AG08396 (cell line): ENCODE measurements at places on chromosomes 7 and 10.

DNA sequence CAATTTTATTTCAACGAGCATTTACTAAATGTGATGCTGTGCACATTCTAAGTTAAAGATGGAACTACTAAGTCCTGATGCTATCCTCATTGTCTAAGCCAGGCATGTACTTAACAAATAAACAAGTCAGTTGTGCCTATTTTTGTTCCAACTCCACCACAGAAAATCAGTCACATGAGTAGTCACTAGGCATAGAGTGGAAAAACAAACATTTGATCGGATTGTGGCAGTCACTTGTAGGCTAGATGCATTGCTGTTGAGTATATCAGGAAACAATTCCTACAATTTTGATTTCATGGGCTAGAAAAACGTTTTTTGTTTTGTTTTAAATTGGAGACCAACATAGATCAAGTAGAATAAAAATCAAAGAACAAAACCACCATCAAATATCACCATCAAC is 177.6 kb upstream of the SLC25A13 start:
- no peak for DNase-seq

- peak; percentile 29 for DNase-seq
Observed at GRCh38 chr10:109866168-109866994, 56.9 kb downstream of the XPNPEP1 start.

DNA sequence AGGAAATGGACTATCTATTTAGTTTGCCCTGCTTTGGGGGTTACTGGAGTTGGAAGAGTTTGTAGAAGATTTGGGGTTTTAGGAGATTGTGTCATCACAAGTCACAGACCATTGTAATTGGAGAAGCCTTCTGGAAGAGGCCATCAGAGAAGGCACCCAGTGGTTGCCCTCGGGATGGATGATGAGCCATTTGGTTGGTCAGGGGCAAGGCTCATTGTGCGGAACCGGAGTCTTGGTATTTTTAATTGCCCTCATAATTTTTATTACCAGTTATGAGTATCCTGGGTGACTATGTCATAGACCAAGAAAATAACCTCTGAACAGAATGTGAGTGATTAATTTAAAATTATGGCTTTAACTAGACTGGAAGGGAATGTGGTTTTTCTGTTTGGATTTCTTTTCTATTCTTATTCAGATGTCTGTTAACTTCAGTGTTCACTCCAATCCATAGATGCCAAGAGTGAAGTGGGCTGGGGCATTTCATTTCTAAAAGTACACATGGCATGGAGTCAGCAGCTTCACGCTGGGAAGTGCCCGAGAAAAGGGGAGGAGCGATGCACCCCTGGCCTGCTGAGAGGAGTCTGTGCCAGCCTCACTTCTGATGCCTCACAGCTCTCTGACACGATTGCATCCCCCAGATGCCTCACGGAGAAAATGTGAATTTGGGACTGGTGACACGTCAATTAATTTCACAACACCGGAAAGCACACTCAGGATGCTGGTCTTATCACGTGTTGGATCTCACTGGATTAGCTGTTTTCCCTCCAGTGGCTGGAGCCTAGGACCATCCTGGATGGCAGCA is 225.6 kb upstream of the IGFBP3 start:
- DNase-seq = peak; percentile 35

GRCh38 chr10:23435378-23435777 is 3.5 kb upstream of the OTUD1 start:
- DNase-seq = no peak

- peak; percentile 1 for DNase-seq
Observed at GRCh38 chr7:101557421-101557820, 71.7 kb downstream of the MYL10 start.

DNA sequence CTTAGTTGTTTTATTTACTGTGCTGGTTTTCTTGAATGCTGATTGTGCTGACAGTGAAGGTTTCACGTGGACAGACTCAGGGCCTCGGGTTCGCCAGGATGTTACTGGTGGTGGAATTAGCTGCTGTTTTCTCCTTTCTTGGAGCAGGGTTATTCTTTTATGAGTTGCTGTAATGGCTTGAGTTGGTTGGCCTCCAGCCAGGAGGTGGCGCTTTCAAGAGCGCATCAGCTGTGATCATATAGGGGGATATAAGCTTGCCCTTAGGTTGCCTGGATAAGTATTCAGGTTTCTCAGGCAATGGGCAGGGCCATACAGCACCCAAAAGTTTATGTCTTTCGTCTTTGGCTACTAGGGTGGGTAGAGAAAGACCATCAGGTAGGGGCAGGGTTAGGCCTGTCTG is 741.3 kb downstream of the PHTF2 start:
- DNase-seq = no peak

- no peak for DNase-seq
Observed at GRCh38 chr10:80253266-80253962, 36.0 kb downstream of the MAT1A start.

DNA sequence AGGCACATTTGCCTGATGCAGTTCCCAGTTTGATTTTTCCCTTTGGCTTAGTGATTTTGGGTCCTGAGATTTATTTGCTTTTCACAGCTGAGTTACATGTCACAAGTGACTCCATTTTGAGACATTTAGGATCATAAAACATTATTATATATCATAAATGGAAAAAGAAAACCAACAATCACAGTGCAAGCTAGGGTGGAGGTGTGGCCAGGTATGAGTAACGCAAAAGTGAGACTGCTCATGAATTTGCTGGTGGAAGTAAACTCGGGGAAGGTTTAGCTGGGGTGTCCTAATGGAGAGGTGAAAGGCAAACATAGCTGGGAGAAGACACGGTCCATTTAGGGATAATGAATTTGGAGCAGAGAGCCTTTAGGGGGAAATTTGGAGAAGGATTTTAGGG is 21.7 kb upstream of the UCN3 start:
- no peak for DNase-seq

GRCh38 chr7:20519645-20520044 is 95.8 kb upstream of the ABCB5 start:
- no peak for DNase-seq

GRCh38 chr7:140571538-140572122 is 69.0 kb downstream of the DENND2A start:
- no peak for DNase-seq

DNA sequence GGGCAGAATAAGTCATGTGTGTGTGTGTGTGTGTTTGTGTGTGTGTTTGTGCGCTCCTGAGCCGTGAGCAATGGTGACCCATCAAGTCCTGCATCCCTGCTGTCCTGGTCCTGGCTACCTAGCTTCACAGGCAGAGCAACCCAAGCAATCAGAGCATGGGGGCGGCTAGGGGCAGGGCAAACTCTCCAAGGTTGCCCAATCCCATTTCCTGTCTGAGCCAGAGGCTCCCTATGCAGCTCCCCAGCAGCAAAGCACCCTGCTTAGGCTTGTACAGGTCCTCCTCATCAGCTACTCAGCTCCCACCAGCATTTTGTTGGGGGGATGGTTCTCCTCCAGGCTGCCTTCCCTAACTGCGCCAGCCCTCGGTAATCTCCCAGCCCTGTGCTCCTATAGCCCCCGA is 31.1 kb upstream of the CRHR2 start:
- no peak for DNase-seq

GRCh38 chr10:110643653-110644597 is at the start of gene RBM20:
TSS of gene RBM20 (plus strand) at chr10:110644336. CDS start at chr10:110644455, 119 bp downstream.
- peak; percentile 47 for DNase-seq

DNA sequence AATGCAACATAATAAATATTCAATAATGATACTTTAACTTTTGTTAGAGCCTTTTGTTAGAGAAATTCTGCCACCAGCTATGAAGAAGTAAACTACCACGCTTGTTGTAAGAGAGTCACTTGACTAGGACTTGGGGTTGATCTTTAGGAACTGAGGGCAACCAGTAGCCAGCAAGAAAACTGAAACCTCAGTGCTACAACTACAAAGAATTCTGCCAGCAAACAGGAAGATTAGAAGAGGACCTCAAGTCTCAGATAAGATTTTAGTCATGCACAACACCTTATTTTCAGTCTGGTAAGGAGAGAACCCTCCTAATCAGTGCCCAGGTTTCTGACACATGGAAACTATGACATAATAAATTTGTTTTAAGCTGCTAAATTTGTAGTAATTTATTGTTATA is 498.3 kb upstream of the STEAP1 start:
- DNase-seq = no peak

- DNase-seq = peak; percentile 34
Observed at GRCh38 chr7:121872831-121873288, at the start of gene PTPRZ1. TSS of gene PTPRZ1 (plus strand) at chr7:121873161. CDS start at chr7:121873500, 339 bp downstream.

DNA sequence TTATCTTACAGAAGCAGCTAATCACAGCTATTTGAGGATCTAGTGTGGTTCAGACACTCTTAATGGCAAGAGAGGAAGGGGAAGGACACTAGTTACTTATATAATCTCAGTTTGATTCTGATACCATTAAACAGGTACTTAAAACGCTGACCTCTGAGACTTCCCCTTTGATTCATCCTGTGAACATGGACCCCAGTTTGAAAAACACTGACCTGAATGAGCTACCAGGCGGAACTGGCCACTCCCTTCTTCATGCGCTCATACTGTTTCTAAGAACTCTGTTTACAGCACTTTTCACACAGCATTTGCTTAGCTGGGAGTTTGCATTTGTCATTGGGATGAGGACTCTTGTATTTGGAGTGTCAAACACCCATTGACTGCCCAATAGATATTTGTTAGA is 45.7 kb downstream of the BEND7 start:
- DNase-seq = no peak

DNA sequence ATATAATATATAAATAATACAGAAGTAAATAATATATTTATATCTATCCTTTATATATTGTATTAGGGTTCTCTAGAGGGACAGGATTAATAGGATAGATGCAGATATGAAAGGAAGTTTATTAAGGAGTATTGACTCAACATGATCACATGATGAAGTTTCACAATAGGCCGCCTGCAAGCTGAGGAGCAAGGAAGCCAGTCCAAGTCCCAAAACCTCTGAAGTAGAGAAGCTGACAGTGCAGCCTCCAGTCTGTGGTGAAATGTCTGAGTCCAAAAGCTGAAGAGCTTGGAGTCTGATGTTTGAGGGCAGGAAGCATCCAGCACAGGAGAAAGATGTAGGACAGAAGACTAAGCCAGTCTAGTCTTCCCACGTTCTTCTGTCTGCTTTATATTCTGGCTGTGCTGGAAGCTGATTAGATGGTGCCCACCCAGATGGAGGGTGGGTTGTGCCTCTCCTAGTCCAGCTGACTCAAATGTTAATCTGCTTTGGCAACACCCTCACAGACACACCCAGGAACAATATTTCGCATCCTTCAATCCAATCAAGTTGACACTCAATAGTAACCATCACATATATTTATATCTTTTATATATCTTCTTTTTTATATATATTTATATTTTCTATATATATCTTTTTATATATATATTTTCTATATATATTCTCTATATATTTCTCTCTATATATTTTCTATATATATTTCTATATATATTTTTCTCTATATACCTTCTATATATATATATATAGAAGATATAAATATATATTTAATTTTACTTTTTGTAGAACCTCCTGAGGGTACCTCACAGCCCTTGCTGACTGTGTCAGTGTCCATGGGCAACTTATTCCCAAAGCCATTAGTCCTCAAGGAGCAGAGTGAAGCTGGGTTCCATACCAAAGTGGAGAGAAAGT is 24.6 kb upstream of the AKR1B10 start:
- no peak for DNase-seq

DNA sequence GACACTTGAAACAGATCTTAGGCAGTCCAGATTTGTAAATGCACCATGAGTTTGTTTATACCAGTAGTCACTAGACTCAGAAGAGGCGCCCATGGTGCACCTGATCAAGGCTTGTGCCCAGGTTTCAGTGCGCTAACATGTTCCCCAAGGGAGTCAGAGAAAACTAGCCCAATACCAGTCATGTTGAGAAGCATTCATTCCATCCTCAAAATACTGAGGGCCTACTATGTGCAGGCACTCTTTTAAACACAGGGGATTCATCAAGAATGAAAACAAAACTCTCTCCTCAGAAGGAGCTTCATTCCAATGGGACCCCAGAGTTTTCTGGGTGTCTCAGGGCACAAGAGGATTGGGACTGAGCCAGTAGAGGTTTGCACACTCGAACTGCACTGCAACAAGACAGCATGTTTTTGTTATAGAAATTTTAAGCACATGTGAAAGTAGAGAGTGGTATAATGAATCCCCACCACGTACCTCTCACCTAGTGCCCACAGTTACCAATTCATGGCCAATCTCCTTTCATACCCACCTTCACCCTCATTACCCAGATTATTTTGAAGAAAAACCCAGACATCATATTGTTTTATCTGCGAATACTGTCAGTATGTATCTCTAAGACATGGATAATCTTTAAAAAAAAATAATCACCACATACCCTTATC is 55.0 kb upstream of the ARID5B start:
- no peak for DNase-seq

DNA sequence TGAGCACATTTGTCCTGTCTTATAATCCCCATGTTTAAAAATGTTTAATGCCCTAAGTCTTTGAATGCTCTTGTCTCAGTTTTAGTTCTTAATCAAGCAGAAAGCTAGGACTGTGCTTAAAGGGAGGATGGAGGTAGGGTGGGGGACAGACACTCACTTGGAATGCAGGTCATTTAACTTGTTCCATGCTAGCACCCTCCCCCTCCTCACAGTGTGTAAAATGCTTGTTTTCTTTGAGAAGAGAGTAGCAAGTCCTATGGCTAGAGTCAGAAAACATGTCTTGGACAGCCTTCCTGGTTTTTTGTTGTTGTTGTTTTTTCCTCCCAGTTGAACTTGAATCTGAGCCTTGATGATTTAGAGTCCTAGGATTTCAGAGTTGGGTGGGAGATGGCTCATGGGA is 114.2 kb downstream of the PLPP4 start:
- DNase-seq = no peak

DNA sequence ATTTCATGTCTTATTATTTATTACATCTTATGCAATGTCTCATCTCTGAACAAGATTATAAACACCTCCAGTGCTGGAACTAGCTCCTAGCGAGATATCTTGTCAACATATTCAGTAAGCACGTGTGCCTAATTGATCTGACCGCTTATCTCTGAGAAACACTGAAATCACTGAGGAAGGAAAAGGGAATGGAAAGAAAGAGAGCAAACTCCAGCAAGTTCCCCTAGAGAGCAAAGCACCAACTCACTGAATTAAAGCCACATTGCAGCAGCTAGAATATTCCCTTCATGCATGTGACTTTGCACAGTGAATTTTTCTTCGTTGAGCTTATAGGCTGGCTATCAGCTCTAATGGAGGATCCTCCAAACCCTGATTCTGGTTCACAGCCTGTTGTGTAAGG is 177.1 kb upstream of the FRMD4A start:
- no peak for DNase-seq

DNA sequence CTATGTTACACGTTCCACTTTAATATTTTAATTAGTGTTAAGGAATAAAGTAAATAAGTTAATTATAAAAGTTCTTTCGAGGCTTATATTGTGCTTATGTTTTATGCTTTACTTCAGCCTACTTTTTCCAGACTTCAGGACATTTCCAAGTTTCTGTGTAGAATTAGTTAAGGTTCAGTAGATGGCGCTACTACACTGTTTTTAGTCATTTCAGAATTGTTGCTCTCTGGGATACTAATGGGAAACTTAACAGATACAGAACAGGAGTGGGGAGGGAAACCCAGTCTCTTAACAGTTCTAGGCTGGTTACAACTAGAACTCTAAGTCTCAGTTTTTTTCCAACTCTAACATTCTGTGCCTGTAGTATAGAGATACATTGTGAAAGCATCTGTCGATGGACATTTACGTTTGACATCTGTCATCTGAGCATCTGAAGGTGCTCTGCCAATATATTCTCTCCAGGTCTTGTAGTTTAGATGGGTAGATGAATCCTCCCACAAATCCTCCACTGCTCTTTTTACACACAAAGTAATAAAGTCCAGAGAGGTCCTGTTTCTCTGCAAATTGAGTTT is 56.8 kb upstream of the FAM171A1 start:
- peak; percentile 48 for DNase-seq
